ENCODE measurements at places on chromosomes 6 and 20.

- no peak for DNase-seq
Observed at GRCh38 chr6:128007658-128008057, 106.8 kb upstream of the THEMIS start.

GRCh38 chr6:46265373-46265772 lies 94.6 kb upstream of the ENPP5 start:
- DNase-seq: no peak

DNA sequence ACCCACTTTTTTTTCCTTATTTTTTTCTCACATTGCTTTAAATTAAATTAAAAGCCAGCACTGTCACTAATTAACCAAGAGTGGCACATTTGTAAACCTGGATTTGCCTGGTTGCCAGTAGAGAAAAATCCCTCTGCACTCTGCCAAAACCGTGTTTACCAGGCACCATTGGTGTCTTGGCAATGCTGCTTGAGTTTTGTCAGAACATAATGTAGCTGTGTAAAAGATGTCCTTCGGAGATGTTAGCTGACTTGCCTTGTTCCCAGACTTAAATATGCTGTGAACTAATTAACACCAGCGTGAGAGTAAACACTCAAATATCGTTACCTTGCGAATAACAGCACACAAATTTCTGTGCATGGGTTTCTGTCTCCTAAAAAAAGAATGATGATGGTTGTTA lies 694.9 kb upstream of the ID4 start:
- DNase-seq: no peak

GRCh38 chr6:77131426-77131825 lies 331.9 kb downstream of the HTR1B start:
- DNase-seq: no peak

- no peak for DNase-seq
Observed at GRCh38 chr20:32839982-32840285, 18.8 kb upstream of the EFCAB8 start.

DNA sequence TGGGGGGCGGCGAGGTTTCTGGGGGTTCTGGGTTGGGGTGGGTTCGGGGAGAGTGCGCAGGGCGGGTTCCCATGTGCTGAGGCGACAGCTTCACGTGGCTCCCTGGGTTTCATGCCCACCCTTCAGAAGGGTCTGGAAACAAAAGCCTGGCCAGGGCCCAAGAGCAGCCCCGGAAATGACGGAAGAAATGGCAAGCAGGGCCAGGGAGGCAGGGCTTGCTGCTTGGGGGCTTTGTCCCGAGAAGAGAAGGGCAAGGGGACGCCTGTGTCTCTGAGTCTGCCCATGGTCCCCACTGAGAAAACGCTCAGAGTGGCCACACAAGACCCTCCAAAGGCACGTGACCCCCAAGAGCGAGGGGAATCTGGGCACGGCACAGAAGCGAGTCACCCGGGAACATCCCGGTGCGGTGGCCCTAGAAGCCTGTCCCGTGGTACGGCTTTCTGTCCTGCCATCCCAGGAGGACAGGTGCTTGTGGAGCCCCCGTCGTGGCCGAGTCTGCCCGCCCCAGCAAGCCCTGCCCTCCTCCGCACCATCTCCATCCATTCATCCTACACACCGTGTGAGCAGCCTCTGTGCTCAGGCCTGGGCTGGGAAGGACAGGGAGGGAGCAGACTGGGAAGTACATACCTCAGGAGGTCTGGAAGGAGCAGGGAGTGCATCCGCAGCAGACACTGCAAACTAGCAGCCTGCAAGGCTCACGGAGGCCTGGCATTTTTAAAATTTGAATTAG lies 9.0 kb downstream of the NPEPL1 start:
- no peak for DNase-seq

GRCh38 chr6:151160929-151161757 lies 78.6 kb upstream of the AKAP12 start:
- peak; percentile 67 for DNase-seq

GRCh38 chr20:57543754-57544153 lies 17.2 kb upstream of the PCK1 start:
- DNase-seq: no peak

- no peak for DNase-seq
Observed at GRCh38 chr20:44003609-44004008, 89.0 kb downstream of the TOX2 start.

- DNase-seq: no peak
Observed at GRCh38 chr20:20694591-20694990, 17.9 kb downstream of the RALGAPA2 start.

DNA sequence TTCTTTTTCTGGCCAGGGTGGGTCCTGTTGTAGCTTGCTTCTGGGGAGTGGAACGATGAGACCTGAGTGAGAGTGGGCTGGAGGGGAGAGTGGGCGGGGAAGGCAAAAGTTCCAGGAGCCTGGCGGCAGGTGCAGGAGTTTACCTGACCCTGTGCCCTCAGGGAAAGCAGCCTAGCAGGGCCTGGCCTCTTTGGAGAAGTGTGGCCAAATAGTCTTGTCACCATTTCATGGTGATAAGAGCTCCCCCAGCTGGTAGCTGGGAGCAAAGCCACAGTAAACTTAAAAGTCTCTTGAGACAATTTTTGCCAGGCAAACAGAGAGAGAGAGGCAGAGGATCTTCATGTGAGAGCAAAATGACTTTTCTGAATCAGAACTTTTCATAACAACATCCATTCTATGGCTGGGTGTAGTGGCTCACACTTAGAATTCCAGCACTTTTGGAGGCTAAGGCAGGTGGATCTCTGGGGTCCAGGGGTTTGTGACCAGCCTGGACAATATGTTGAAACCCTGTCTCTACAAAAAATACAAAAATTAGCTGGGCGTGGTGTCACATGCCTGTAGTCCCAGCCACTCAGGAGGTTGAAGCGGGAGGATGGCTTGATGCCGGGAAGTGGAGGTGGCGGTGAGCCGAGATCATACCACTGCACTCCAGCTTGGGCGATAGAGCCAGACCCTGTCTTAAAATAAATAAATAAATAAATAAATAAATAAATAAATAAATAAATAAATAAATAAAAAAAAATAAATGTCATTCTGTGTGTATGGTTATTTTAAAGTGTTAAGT lies 161.8 kb upstream of the SCGN start:
- peak; percentile 30 for DNase-seq

DNA sequence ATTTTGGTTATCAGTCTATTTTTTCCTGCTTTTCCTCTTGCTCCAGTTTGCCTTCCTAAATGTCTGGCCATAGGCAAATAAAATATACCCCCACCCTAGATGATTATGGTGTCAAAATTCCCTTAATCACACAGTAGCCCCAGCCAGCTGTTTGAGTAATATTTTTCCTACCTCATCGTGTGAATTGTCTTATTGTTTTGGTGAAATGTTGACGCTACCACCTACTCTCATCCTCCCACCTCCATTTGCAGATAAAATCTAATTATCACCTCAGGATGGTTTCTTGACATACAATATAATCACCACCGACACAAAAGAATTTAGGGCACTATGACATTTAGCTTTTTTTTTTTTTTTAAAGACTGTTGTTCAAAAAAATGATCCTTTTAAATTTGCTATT lies 44.1 kb upstream of the FUCA2 start:
- DNase-seq: no peak

DNA sequence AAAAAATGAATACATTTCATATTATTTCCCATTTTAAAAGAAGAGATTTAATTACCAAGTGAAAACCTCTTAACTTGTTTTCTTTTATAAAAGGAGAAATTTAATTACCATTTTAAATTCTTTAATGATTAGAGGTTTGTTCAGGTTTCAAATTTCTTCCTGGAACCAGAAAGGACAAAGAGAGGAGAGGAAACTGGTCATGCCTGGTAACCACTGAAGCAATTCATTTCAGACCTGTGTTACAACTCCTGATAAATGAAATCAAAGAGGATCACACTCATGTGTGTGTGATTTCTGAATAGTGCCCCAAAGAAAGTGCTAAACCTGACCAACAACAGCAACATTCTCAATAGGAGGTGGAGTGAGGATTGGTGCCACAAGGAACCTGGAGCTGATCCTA lies 12.6 kb upstream of the SLPI start:
- DNase-seq: no peak

- DNase-seq: no peak
Observed at GRCh38 chr6:90416322-90416721, 119.7 kb upstream of the BACH2 start.

DNA sequence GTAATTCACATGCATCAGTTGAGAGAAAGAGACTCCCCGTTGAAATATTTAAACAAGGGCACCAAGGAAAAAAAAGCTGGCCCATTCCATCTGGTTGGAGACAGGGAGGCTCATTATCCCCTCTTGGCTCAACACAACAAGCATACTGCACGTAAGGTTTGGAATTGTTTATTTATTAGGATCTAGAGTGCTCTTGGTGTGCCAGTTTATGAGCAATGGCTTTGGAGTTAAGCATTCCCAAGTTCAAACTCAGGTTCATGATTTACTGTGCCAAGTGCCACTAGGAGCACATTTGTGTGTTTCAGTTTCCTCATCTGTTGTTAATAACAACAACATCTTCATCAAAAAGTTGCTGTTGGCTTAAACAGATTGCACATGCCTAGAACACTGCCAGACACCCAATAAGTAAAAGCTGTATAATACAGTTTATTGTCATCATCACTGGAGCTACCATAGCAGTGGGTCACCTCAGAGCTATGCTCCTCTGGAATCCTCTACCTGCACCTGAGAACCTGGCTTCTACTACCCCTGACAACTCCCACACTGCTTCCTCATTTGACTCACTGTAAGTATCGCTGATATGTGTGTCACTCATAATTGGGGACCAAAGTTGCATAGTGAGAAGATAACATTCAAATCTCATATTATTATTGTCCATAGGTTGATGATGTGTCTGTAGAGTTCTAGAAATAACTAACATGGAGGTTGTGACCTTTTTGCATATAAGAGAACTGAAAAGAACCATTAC lies 5.4 kb downstream of the SLC17A3 start:
- no peak for DNase-seq

GRCh38 chr6:125701354-125701668 lies 48.1 kb upstream of the HEY2 start:
- no peak for DNase-seq

- DNase-seq: no peak
Observed at GRCh38 chr6:73791336-73791735, 95.3 kb downstream of the CD109 start.
